ENCODE measurements at places on chromosomes 5 and 9. TPM values are rescaled to one million over a fixed set of nuclear protein-coding genes. Genes with fewer than 3 reads are reported as not detected.
A peak's percentile ranks its signal among the peaks of the same experiment; 100 is the strongest.

GRCh38 chr5:56342616-56343015, 109.5 kb upstream of the ANKRD55 start:
- no peaks in the 10 kb centered on the region for H3K4me1 ChIP-seq
- peaks cover 15% of the 10 kb centered on the region for H3K27me3 ChIP-seq
- no peak for DNase-seq
- H3K36me3 ChIP-seq = no peaks in the 10 kb centered on the region
- H3K4me3 ChIP-seq = no peak overlapping the region

DNA sequence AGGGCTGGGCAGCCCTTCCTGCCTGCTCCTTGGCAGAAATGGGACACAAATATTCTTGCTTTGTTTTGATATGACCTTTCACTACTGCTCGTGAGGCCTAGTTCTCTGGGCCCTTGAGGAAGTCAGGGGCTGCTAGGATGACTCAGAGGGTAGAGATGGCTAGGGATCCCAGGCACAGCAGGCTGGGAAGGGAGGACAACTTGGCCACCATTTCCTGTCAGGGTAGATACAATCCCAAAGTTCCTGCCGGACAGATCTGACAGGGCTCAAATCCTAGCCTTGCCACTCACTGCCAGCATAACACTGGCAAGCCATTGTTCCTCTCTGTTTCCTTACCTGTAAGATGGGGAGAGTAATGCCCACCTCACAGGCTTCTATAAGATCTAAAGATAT, 31.7 kb upstream of the MEIKIN start:
- no peak for DNase-seq
- no peaks in the 10 kb centered on the region for H3K27me3 ChIP-seq
- no peak overlapping the region for H3K4me3 ChIP-seq
- H3K4me1 ChIP-seq = peaks cover 9% of the 10 kb centered on the region

DNA sequence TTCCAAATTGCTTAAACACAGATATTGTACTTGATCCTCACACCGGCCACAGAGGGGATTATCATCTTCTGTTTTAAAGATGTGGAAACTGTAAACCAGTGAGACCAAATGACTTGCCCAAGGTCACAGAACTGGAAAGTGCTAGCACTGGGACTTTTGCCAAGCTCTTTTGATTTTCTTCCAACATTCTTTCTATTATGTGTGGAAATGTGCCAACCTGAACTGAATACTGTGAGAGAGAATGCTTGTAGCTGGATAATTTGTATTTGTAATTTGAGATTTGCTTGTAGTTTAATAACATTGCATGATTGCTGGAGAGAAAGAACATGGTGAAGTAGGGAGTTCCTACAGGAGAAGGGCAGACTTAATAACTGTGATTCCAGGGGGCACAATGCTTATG, 977.9 kb upstream of the NUDT12 start:
- H3K36me3 ChIP-seq = no peaks in the 10 kb centered on the region
- H3K27me3 ChIP-seq = no peaks in the 10 kb centered on the region
- H3K4me3 ChIP-seq = no peak overlapping the region

DNA sequence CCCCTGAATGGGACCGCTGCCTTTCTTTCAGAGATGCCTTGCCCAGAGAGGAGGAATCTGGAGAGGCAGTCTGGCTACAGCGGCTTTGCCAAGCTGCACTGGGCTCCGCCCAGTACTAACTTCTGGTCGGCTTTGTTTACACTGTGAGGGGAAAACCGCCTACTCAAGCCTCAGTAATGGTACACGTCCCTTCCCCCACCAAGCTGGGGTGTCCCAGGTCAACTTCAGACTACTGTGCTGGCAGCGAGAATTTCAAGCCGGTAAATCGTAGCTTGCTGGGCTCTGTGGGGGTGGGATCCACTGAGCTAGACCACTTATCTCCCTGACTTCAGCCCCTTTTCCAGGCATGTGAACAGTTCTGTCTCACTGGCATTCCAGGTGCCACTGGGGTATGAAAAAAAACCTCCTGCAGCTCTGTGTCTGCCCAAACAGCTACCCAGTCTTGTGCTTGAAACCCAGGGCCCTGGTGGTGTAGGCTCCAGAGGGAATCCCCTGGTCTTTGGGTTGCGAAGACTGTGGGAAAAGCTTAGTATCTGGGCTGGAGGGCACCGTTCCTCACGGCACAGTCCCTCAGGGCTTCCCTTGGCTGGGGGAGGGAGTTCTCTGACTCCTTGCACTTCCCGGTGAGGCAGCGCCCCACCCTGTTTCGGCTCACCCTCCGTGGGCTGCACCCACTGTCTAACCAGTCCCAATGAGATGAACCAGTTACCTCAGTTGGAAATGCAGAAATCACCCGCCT, 171.2 kb downstream of the CWC27 start:
- no peak overlapping the region for H3K27ac ChIP-seq
- no peaks in the 10 kb centered on the region for H3K4me1 ChIP-seq

- no peak for DNase-seq
- H3K27me3 ChIP-seq = no peaks in the 10 kb centered on the region
- H3K36me3 ChIP-seq = peaks cover 5% of the 10 kb centered on the region
- peaks cover 26% of the 10 kb centered on the region for H3K4me1 ChIP-seq
Measured at GRCh38 chr9:6006749-6007057, 8.7 kb downstream of the RANBP6 start.

DNA sequence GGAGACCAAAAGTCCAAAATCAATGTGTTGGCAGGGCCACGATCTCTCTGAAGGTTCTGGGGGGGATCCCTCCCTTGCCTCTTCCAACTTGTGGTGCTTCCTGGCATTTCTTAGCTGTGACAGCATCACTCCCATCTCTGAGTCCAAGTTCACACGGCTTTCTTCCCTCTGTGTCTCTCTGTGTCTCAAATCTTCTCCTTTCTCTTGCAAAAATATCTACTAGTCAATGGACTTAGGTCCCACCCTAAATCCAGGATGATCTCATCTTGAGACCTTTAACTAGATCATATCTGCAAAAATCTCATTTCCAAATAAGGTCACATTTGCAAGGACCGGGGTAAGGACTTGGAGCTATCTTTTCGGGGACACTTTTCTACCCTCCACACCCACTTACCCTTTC, 186.1 kb downstream of the HSD17B3 start:
- peaks cover 34% of the 10 kb centered on the region for H3K27me3 ChIP-seq
- peak overlapping the region; percentile 7 for H3K27ac ChIP-seq
- peaks cover 15% of the 10 kb centered on the region for H3K36me3 ChIP-seq

DNA sequence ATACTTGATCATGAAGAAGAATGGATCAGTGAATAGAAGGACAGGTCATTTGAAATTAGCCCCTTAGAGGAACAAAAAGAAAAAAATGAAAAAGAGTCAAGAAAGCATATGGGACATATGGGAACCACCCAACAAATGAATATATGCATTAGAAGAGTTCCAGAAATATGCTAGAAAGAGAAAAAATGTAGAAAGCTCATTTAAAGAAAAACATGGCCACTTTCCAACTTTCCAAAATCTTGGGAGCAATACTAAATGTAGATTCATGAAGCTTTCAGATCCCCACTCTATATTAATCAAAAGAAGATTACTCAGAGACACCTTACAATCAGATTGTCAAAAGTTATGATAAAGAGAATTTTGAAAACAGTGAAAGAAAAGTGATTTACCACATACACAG, 334.8 kb upstream of the NMUR2 start:
- no peak overlapping the region for H3K4me3 ChIP-seq
- H3K36me3 ChIP-seq = peaks cover 10% of the 10 kb centered on the region
- no peaks in the 10 kb centered on the region for H3K4me1 ChIP-seq
- no peaks in the 10 kb centered on the region for H3K27me3 ChIP-seq
- no peak overlapping the region for H3K27ac ChIP-seq

DNA sequence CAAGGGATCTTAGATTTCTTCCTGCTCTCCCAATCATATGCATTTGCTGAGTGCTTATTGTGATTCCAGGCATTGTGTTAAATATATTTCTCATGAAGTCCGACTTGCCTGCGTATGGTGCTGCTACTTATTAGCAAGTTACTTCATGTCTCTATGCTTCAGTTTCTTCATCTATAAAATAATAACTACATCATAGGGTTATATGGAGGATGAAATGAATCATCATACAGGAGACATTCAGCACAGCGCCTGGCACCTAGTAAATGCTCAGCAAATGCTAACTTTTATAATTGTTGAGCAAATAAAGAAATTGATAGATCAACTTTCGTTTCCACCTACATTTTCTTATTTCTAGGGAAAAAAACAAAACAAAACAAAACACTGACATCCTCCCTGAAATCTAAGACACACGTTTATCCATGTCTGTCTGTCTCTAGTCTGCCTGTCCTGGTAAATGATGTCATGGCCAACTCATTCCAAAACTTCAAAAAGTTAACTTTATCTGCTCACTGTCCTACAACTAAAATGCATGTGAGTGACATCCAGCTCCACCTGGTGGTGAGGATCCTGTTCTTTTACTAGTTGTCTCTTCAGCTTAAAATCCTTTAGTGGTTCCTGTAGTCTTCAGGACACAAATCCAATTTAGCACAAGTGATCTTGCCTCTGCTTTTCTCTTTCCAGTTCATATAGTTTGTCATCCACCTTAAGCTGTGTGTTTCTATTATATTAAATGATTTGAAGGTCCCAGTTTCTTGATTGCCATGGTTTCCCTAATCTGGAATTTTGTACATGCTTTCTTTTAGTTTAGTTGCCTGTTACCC, 27.7 kb downstream of the PPP3R2 start:
- H3K4me1 ChIP-seq = peaks cover 2% of the 10 kb centered on the region
- H3K36me3 ChIP-seq = peaks cover 34% of the 10 kb centered on the region
- H3K27ac ChIP-seq = no peak overlapping the region
- no peak overlapping the region for H3K4me3 ChIP-seq
- no peak for DNase-seq

The DOK3 gene
- 18.0 TPM for total RNA-seq

The PTPRD gene
- total RNA-seq = 3.7 TPM

Data from natural killer cell treated with Interleukin-12 subunit alpha and Interleukin-12 subunit beta and Interleukin-15 and Interleukin-18, amount 100 ng/mL, for 72 hours (primary cell).